ENCODE measurements at places on chromosomes 5 and 9.
A peak's percentile ranks its signal among the peaks of the same experiment; 100 is the strongest.

- DNase-seq = no peak
Measured at GRCh38 chr5:149789835-149790234, 59.7 kb downstream of the PPARGC1B start.

GRCh38 chr9:92147030-92147851 lies 32.0 kb upstream of the SPTLC1 start:
- no peak for DNase-seq

GRCh38 chr9:108776920-108777639 lies 78.7 kb downstream of the ACTL7B start:
- DNase-seq = no peak

GRCh38 chr9:109143881-109144562 lies 23.0 kb downstream of the FRRS1L start:
- no peak for DNase-seq

DNA sequence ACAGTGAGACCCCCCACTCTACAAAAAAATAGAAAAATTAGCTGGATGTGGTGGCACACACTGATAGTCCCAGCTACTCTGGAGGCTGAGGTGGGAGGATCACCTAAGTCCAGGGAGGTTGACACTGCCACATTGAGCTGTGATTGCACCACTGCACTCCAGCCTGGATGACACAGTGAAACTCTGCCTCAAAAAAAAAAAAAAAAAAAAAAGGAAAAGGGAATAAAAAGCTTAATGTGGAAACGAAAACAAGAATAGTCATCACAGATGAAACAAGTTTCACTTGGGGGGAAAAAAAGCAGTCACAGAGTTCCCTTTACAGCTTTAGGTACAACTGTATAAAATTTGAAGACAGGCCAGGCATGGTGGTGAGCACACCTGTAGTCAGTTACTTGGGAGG lies 84.2 kb downstream of the FNBP1 start:
- no peak for DNase-seq

DNA sequence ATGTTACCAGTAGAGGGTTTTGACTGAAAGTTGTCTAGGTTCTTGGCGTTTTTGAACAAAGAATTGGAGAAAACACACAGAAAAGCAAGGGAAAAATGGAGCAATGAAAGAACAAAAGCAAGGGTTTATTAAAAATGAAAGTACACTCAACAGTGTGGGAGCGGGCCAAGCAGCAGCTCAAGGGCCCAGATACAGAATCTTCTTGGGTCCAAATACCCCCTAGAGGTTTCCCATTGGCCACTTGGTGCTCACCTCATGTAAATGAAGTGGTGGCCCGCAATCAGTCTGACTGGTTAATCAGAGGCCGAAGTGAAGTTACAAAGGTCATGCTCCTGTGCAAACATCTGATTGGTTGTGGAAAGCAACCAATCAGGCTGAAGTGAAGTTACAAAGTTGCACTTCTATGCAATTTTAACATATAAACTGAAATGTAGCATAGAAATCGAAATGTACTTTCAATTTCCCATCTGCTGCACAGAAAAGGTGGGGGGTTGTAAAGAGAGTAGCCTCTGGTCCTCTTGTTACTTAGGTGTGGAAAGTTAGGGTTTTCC lies 1.9 kb upstream of the GM2A start:
- peak; percentile 22 for DNase-seq

GRCh38 chr9:129263836-129264235 lies 85.8 kb upstream of the IER5L start:
- no peak for DNase-seq

- DNase-seq = no peak
Measured at GRCh38 chr9:122158202-122158601, 1.4 kb downstream of the NDUFA8 start.

GRCh38 chr5:159017786-159018185 lies 81.9 kb downstream of the EBF1 start:
- no peak for DNase-seq

DNA sequence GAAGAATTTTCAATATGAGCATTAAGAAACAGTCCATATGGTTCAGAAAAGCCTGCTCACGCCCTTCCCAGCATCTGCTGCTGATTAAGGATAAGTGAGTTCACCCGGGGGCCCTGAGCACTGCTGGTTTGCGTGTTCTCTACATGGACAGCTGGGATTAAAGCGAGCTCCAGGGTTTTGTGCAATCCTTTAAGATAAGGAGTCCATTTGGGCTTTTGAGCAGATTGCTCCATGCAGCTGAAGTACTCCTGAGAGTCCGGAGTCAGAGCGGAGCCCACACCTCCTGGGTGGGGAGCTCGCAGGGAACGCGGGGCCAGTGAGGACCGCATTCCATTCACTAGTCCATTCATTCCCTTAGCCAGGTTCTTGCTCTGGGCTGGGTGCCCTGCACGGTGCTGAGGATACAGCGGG lies 149.3 kb upstream of the COL5A1 start:
- DNase-seq = no peak

DNA sequence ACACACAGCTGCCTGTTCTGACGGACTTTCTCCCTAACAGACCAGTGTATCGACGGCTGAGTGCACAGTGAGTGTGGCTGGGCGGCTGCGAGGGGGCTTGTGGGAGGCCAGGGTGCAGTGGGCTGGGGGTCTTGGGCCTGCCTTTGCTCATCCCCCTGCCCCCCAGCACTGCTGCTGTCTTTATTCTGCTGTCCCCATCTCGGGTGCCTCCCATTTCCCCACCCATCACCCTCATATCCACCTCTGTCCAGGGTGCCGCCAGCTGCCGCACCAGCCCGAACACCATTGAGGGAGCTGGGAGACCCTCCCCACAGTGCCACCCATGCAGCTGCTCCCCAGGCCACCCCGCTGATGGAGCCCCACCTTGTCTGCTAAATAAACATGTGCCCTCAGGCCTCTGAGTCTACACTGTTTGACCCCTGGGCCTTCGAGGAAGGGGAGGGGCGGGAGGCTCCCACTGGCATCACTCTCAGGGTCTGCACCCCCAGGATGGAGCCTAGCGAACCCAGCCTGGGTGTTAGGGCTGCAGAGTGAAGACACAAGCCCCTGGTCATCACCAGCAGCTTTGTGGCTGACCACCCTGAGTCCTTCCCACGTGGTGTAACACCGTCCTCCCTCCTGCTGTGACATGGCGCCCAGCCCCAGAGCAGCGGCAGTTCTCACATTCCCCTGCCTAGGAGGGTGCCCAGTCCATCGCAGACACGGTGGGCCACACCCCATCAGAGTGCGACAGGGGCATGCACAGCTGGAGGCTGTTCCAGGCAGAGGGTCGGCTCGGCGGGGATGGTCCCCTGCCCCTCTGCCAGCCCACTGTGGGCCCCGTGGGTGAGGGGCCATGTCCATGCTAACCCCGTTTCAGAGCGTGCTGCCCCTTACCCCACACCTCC lies 4.0 kb downstream of the LCN2 start:
- DNase-seq = no peak

DNA sequence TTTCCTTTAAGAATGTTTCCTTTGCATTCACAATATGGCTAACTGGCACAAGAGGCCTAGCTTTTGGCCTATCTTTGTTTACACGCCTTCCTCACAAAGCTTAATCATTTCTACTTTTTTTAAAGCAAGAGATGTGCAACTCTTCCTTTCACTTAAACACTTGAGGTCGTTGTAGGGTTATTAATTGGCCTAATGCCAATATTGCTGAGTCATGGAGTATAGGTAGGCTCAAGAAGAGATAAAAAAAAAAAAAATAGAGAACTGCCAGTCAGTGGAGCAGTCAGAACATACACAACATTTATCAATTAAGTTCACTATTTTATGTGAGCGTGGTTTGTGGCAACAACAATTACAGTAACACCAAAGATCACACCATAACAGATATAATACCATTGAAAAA lies 5.9 kb downstream of the FKBP15 start:
- DNase-seq = no peak

GRCh38 chr5:7072188-7072587 lies 323.8 kb upstream of the ADCY2 start:
- no peak for DNase-seq

DNA sequence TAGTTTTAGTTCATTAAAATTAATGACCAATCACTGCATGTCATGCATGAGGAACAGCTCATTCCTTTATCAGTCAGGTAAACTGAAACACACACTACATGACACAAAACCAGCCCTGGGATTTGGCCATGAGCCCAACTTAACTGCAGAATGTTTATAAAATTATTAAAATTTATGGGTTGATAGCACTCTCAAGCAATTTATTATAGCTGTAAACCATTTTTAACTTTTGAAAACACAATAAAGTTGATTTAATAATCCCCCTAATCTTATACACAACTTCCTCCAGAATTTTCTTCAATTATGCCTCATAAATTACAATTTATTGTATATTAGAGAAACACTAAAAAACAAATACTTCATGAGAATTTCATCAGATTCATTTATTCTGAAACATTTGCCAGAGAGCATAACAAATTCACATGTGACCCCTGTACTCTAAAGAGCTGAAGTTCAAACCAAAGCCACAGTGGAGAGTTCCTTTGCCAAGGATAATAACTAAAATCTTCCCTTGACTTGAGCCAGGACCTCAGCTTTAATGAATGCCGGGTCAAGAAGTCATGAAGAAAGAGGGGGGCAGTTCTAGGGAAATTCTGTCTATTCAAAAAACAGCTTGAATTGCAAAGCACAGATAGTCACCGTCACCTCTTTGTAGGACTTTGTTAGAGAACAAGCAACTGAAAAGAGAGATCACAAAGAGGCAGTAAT lies 763.7 kb upstream of the GRAMD2B start:
- DNase-seq = no peak

GRCh38 chr5:136145030-136145429 lies 12.4 kb downstream of the SMAD5 start:
- DNase-seq = no peak

DNA sequence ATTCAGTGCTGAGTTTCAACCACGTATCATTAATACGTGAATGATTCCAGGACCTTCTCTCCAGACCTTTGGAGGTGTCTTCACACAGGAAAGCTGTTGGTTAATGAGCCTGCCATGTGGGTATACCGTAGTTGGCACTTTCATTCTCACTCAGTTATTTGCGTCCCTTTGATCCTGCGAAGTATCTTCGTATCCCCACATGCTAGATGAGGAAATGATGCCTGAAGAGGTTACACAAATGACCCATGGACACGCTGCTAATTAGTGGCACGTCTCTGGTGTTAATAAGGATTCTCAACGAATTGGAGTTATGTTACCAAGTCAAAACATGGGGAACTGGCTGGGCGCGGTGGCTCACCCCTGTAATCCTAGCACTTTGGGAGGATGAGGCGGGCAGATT lies 65.7 kb upstream of the GNE start:
- no peak for DNase-seq

DNA sequence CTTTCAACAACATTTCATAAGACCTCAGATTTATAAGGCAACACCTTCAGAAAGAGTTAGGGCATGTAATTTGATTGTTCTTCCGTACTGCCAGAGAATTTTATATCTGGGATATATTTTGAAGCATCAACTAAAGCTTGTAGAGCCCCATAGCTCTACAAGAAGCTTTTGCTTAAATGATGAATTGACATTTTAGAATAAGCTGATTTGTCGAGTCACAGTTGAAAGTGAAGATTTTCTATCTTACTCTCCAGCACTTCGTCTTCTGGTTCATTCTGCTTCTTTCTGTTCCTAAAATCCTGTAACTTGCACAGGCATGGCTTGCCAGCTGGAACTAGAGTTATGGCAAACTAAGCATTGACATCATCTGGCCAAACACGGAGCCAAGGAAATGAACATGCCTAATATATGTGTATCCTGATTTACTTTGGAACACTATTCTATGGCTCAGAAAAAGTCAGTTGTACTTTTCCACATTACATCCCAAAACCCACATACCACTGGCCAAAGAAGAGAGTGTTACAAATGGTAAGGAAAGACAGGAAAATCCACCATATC lies 68.6 kb upstream of the MAST4 start:
- no peak for DNase-seq

DNA sequence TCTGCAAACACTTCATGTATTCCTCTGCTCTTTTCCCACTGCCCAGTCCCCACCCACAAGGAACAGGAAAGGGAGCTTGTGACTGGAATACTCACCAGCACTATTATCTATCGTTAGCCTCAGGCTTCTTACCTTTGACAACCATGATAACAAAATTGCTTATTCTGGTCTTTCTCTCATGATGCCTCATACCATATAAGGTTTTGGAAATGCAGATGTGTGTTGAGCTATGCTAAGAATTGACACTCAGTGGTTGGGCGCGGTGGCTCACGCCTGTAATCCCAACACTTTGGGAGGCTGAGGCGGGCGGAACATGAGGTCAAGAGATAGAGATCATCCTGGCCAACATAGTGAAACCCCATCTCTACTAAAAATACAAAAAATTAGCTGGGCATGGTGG lies 25.4 kb downstream of the SOX30 start:
- DNase-seq = no peak

- DNase-seq = no peak
Measured at GRCh38 chr5:126497506-126497905, 74.3 kb downstream of the GRAMD2B start.

DNA sequence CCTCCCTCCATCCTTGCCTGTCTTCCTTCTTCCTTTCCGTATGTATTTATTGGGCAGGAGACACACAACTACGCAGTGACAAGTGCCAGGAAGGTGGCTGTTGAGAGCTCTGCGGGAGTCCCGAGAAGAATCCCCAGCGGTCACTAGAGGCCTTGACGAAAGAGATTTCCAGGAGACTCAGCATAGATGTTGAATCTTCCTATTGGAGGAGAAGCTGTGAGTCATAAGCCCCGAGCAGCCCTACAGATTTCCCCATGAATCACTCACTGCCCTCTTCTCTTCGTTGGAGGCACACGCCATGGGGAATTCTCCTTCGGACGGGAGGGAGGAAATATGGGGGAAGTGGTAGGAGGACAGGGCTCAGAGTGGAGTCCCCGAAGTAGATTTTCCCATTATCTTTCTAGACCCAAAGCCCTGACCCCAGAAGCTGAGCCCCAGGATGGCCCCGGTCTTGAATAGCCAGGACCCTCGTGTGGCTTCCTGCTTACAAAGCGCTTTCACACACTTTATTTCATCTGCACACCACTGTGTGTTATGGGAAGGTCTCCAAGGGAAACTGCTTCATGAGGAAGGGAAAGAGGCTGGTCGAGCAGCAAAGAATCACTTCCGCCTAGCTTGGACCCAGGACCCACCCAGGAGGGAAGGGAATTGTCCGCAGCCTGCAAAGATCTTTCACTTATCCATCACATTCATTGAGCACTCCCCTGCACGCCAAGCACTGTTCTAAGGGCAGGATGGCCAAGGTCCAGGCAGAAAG lies 12.7 kb downstream of the DUSP1 start:
- DNase-seq = no peak

DNA sequence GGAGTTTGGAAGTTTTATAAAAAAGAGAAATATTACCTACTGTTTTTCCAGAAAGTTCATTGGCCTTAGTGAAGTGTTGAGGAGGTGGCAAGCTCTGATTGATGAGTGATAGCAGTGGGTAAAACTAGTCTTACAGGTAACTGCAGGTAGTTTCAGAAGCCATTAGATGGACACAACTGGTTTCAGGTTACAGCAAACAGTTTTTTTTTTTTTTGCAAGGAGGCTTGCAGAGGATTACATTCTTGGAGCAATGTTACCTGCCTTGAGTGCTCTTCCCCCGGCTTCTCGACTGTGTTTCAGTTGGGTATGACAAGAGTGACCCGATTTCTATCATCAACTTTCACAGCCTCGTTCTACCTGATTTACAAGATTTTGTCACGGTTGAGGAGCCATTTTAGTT lies 333.4 kb downstream of the YTHDC2 start:
- no peak for DNase-seq

Measured in stimulated activated CD4-positive, alpha-beta T cell treated with anti-CD3 and anti-CD28 coated beads, TNF-alpha, amount 100 ng/mL, for 24 hours (primary cell).